Right hindlimb (tissue), 1 donor: ENCODE measurements at places on chromosomes 13 and 19.

DNA sequence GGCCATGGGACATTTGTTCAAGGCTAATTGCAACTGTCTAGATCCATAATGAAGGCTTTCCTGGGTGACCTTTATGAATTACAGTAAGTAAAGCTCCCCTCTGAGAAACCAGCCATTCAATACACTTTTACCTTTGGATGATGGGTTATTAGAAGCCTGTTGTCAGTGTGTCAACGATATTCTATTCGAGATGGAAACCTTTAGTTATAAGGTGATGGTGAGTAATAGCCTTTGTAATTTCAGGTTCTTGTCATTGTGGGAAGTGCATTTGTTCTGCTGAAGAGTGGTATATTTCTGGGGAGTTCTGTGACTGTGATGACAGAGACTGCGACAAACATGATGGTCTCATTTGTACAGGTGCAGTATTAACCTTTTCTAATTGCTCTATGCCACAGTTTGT, 261.7 kb downstream of the ITGBL1 start:
- DNase-seq: no peak

DNA sequence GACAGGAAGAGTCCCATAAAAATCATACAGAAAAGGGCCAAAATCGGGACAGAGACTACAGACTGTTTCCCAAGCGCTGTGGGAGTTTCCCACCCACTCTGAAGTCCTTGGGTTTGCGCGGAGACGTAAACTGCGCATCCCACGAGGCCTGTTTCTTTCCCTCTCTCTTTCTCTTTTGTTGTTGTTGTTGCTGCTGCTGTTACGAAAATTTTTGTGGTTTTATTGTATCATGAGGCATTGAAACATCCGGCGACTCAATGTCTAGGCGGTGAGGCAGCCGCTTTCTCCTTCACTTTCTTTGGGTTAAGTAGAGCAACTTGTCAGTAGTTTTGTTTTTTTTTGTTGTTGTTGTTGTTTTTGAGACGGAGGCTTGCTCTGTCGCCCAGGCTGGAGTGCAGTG, 1.6 kb upstream of the PPP1R12C start:
- no peak for DNase-seq

- peak; percentile 42 for DNase-seq
Observed at GRCh38 chr19:55304279-55304978, 20.6 kb downstream of the BRSK1 start.

DNA sequence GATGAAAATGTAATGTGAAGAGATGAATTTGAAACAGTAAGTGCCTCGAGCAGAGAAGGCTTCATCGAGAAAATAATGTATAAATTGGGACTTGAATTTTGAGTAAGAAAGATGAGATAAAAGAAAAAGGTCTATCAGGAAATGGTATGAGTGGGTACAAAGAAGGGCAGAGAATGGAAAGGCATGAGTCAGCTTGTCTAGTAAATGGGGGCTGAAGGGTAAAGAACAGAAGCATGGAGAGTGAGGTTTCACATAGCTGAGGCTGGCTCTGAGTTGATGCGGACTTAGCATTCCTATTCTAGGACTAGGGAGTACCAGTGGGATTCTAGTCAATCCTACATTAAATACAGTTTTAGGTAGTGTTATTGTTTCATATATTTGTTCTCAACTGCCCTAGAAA, 85.8 kb downstream of the ZC3H13 start:
- no peak for DNase-seq

DNA sequence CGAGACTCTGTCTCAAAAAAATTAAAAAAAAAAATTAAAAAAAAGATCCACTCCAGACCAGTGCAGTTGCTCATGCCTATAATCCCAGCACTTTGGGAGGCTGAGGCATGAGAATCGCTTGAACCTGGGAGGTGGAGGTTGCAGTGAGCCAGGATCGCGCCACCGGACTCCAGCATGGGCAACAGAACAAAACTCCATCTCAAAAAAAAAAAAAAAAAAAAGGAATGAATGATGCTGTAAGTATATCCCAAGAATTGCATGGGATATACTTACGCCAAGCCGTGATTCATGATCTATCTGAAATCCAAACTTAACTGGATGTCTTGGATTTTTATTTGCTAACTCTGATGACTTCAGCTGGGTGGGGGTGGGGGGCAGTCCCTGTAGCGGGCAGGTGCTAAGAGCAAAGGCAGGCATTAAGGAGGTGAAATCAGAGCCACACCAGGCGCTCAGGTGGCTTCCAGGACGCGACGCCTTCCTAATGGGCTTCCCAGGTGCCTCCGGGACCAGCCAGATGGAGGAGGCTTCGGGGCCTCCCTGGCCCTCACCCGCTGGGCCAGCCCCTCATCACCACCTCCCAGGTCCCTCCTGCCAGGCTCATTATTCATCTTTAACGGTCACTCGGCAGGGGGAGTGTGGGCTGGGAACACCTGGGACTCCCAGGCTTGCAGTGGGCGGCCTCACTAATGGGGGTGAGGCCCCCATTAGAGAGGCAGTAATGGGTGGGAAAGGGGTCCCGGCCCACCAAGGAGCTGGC, 11.4 kb upstream of the FUT5 start:
- DNase-seq: no peak
